Neural progenitor cell (in vitro differentiated cells): ENCODE measurements at places on chromosomes 13 and 19. TPM values are rescaled to one million over a fixed set of nuclear protein-coding genes. Genes with fewer than 3 reads are reported as not detected.
A peak's percentile ranks its signal among the peaks of the same experiment; 100 is the strongest.

The RNF17 gene
- not detected in 2 replicates for total RNA-seq

DNA sequence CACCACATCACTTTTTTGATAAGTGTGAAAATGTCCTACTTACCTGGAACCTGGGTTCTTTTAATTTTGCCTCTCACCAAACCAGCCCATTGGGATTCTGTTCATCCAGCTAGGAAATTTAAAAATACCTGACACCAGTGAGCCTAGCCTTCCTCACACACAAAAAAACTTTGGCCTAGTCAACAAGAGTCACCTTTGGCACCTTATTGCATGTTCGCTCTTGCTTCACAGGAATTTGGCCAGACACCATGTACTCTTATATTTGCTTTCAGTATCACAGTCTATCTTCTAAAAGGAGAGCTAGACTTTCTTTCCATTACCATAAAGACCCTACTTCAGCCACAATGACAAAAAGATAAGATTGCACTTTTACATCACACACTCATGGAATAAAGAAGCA is 65.8 kb downstream of the ZNF257 start:
- H3K27me3 ChIP-seq, result no peaks in the 10 kb centered on the region
- H3K27ac ChIP-seq, result no peak overlapping the region
- no peaks in the 10 kb centered on the region for H3K36me3 ChIP-seq

DNA sequence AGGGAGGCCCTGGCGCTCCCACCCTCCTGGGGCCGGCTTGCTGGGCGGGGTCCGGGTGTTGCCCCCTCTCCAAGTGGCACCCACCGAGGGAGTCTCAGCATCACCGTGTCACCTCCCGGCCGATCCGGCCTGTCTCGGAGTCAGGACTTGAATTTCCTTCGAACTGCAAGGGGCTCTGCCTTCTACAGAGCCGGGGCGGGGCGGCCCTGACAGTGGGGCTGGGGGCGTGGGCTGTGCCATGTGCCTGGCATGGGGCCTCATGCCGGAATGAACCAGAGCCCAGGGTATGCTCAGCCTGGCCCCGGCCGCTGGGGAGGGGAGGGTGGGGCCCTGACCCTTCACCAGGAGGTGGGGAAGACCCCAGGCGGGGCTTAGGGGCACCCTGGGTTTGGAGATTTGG is 47.0 kb upstream of the TCF3 start:
- H3K4me1 ChIP-seq, result no peaks in the 10 kb centered on the region
- H3K4me3 ChIP-seq, result no peak overlapping the region
- peaks cover 50% of the 10 kb centered on the region for H3K27me3 ChIP-seq
- H3K27ac ChIP-seq, result no peak overlapping the region
- H3K36me3 ChIP-seq, result no peaks in the 10 kb centered on the region

DNA sequence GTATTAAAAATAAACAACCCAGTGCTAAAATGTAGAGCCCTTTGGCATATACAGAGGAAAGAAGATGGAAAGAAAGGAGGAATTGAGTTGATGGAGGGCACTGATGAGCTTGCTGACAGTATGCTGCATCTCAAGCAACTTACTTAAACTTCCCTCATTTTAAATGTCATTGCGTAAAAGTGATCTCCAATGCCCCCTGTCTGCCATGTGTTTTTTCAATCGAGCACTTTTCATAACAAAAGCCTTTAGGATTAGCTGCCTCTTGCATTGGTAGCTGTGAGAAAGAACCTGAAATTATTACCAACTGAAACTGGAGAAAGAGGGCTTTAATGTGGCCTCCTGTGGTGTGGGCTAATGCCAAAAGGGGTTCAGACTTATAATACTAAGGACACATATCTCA is 541.6 kb downstream of the SUCLA2 start:
- H3K27ac ChIP-seq, result no peak overlapping the region
- DNase-seq, result peak; percentile 38
- no peak overlapping the region for H3K4me3 ChIP-seq
- H3K27me3 ChIP-seq, result no peaks in the 10 kb centered on the region
- no peaks in the 10 kb centered on the region for H3K4me1 ChIP-seq

The ANKLE1 gene
- total RNA-seq, result 2.3 and 3.3 TPM in 2 replicates

The SLC35E1 gene
- total RNA-seq, result 16.4 and 24.8 TPM in 2 replicates
